ENCODE measurements at places on chromosomes 3 and 15.

- DNase-seq, result no peak
These were observed 77.6 kb downstream of the POLR2M start for GRCh38 chr15:57784081-57784511.

- DNase-seq, result no peak
These were observed 3.6 kb downstream of the GALNT15 start for GRCh38 chr3:16177962-16178627.

DNA sequence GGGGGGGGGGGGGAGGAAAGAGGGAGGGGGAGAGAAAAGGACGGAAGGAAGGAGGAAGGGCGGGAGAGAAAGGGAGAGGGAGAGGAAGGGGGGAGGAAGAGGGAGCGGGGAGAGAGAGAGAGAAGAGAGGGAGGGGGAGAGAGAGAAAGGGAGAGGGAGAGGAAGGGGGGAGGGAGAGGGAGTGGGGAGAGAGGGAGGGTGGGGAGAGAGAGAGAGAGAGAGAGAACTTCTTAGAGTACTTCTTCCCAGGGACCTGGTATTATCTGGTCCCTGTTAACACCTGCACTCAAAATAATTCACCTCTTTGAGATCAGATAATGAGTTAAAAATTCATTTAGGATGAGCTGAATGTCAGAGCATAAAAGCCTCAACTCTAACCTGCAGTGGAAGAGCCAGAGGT is 1.1 kb downstream of the SEC13 start:
- no peak for DNase-seq

GRCh38 chr3:110944782-110945181 is 126.8 kb upstream of the NECTIN3 start:
- DNase-seq, result no peak

DNA sequence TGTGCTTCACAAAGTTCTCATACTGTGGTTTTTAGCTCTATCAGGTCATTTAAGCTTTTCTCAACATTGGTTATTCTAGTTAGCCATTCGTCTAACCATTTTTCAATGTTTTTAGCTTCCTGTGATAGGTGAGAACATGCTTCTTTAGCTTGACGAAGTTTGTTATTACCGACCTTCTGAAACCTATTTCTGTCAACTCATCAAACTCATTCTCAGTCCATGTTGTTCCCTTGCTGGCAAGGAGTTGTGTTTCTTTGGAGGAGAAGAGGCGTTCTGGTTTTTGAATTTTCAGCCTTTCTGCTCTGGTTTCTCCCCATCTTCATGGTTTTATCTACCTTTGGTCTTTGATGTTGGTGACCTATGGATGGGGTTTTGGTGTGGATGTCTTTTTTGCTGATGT is 120.9 kb downstream of the NFKBIZ start:
- no peak for DNase-seq

GRCh38 chr3:38576131-38576525 is 73.4 kb downstream of the SCN5A start:
- no peak for DNase-seq

GRCh38 chr15:54353726-54354125 is 375.5 kb downstream of the UNC13C start:
- DNase-seq, result no peak

DNA sequence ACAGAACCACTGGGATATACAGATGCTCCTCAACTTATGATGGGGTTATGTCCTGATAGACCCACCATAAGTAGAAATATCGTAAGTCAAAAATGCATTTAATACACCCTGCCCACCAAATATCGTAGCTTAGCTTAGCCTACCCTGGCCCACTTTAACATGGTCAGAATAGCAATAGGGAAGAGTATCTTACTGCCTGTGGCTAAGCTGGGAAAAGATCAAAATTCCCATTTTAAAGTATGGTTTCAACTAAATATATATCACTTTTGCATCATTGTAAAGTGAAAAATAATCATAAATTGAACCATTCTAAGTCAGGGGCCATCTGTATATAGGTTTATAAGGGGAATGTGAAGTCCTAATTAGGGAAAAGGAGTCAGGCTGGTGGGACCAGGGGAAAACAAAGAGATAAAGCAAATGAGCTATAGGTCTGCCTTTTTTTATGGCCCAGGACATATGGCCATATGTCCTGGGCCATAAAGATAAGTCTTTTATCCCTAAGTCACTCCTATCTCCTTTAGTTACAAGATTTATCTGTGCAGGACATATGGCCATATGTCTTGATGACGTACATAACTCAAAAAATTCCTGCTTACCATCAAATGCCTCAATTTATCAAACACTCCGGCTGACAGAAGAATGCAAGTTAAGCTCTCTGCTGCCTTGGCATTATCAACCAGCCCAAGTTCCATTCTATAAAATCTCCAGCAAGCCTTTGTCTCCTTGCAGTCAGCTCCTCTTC is 11.2 kb downstream of the RTP3 start:
- no peak for DNase-seq

- DNase-seq, result no peak
These were observed 42.1 kb downstream of the KLHDC8B start for GRCh38 chr3:49213541-49213943.
